ENCODE measurements at places on chromosomes 5 and 9.

DNA sequence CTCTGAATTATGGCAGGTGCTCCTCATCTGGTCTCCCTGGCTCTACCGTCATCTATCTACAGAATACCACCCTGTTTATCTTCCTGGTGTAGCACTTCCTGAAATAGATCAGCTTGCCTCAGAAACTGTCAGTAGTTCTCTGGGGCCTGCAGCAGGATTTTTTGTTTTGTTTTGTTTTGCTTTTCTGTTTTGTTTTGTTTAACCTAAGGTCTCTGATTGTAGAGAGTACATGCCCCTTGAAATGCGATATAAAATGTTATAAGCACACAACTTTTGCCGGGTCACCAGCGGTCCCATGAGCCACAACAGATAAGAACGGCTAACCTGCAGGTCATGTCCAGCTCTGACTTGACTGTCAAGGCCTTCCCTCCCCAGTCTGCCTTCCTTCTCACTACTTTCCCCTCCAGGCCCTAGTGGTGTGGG, 26.6 kb upstream of the CREBRF start:
- DNase-seq = no peak

- DNase-seq = peak; percentile 35
Measured at GRCh38 chr5:43573058-43573457, 16.2 kb upstream of the PAIP1 start.

GRCh38 chr5:174347183-174347582, 301.7 kb downstream of the NSG2 start:
- no peak for DNase-seq

DNA sequence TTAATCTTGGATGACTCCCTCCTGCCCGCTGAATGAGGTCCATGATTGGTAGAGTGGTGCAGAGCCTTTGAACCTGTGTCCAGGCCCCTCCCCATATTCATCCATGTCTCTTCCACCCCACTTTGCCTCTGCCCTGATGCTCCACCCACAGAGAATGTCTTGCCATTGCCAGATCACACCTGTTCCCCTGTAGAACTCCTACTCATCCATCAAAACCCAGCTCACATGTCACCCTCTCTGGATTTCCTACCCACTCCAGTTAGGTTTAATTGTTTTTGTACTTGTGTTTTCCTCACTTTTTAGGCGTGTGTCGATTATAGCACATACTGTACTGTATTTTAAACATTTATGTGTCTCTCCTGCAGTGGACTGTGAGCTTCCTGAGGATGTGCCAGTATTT, 107.0 kb upstream of the CTSL start:
- DNase-seq = no peak

GRCh38 chr5:96904054-96904931, 28.0 kb downstream of the ERAP2 start:
- DNase-seq = peak; percentile 39

GRCh38 chr5:118146824-118147223, 841.5 kb downstream of the DTWD2 start:
- DNase-seq = no peak

DNA sequence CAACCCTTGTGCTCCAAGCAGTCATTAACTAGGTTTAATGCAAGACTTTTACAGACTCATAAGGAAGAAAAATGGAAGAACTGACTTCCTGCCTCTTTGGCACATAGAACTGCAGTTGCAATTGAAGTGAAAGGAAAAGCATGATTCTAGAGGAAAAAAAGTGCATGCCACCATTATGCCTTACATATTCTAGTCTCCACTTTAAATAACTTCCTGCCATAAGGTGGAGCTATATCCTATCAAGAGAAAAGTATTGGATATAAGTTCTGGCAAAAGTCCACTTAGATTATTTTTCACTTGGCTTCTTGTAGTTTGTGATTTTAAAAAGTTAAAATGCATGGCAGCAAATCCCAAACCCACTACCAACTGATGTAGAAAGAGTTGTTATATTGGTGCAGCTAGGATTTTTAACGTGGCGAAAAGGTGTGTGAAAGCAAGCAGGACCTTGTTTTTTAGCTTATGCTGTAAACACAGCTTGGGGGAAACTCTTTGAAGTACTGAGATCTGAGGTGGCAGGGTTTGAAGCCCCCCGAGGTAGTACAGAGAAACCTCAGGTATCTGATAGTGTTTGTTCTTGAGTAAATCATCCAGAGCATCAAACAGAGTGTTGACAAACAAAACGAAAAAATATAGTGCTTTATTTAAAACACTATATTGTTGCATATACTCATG, 117.9 kb downstream of the ANXA1 start:
- peak; percentile 10 for DNase-seq

DNA sequence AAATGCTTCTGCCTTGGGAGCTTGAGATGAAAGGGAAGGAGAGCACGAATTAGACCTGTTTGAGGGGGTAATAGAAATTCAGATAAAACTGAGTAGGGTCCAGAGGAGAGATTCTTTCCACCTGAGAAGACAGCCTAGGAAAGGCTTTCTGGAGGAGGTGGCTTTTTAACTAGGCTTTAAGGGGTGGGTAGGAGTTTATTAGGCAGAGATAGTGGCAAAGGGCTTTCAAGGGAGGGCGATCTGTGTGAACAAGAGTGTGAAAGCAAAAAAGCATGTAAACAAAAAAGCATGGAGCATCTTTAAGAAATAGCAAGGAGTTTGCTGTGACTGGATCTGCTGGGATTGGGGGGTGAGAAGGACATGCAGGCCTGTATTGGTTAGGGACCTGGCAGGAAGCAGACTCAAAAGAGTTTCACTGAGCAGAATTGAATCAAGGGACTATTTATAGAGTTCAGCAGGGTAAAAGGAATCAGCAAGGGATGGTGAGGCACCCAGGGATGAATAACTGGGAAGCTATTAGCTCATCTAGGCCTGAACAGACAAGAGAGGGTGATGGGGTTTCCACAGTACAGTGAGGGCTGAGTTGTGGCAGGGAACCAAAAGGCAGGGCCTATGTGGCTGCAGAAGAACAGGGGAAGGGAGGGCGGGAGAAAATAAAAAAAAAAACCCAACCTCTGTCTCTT, 18.8 kb downstream of the SLC1A1 start:
- peak; percentile 66 for DNase-seq

GRCh38 chr9:6641561-6641960, 4.0 kb downstream of the GLDC start:
- no peak for DNase-seq

GRCh38 chr5:163458778-163459385, 1.0 kb downstream of the NUDCD2 start:
- DNase-seq = no peak

GRCh38 chr5:138719811-138720210, 33.4 kb upstream of the CTNNA1 start:
- no peak for DNase-seq

DNA sequence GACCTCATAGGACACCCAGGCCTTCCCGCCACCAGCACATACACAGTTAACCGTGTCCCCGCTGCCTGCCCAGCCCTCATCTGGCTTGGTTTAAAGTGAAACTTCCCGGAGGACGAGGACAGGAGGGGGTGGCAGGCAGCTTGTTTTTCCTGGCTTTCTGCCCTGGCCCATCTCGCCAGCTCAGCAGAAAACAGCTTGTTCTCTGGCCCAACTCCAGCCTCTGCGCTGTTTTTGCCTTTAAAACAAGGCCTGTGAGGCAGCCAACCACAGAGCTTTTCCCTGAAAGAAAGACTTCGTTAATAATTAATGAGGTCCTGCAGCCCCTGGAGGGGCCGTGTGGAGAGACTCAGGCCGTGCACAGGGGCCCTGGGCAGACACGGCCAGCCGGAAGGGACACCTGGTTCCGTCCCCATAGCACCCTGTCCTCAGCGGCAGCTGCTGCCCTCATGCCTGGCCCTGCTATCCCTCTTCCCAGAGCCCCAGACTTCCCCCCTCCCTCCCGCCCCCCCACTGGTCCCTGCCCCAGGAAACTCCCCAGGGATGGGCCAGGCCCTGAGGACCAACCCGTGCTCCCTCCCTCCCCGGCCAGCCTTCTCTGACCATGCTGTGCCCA, 108.7 kb downstream of the RXRA start:
- peak; percentile 93 for DNase-seq

DNA sequence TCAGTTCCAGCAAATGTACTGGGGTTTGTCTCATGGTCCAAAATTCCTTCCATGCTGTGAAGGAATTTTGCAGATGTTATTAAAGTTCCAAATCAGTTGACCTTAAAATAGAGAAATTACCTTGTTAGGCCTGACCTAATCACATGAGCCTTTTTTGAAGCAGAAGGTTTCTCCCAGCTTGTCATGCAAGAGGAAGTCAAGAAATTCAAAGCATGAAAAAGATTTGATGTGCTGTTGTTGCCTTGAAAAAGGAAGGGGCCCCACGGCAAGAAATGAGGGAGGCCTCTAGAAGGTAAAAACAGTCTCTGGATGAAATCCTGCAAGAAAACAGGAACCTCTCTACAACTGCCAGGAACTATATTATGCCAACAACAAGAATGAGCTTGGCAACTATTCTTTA, 24.2 kb upstream of the HAPLN1 start:
- no peak for DNase-seq

GRCh38 chr9:10614196-10614800, 1.5 kb upstream of the PTPRD start:
- DNase-seq = no peak

DNA sequence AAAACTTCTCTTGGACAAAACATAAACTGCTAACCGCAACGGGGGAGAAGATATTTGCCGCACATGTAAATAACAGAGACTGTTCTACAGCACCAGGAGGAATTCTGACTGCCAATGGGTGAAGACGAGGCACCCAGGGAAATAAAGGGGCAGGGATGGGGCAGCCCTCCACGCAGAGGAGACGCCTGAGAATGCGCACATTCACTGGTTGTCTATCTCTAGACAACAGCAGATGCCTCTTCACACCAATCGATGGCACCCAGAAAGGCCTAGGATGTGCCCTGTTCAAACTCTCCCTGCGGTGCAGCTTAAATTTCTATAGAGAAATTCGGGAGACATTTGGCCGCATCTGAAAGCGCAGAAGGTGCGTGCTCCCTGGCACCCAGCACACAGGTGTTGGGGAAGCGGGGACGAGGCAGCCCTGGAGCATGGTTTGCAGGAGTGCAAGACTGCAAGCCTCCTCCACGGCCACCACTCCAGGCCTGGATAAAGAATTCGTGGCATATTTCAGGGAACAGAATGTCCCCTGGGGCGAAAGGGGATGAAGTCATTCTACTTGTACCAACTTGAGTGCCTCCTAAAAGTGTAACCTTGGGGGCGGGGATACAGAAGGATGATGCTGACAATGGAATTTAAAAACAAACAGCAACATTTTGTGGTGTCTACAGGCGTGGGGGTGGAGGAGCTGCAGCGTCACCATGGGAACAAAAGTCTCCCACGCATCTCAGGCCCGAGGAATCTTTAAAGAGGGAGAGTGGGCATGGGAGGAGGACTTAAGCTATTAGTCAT, 6.3 kb upstream of the IRX2 start:
- peak; percentile 60 for DNase-seq

DNA sequence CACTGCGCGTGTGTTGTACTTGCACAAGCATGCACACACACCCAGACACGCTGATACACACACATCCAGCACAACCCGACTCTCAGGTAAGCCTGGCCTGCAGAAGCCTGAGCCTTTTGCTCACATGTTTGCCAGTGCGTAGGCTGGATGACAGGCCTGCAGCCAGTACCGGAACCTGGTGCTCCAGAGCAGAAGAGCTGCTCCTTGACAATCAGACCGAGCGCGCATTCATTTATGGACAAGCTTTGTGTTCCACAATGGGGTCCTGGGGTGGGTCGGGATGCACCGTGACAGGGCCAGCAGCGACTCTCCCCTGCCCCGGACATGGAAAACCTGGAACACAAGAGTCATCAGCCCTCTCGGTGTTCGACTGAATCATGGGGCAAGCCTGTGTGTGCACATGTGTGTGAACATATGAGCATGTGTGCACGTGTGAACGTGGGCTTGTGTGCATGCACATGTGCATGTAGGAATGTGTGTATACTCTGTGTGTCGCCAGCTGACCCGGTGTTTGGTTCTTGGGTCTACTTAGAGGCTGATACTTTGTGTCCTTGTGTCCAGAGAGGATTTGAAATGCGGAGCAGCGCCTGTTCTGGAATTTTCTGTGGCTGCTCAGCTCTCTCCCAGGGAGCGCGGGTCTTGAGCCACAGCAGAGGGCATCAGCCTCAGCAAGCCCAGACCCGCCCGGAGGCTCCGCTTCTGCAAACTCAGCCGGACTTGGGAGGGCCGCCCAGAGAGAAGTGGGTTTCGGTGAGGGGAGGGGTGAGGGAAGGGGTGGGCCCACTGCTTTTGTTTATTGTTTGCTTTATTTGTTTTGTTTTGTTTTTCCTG, 32.2 kb downstream of the IRX4 start:
- DNase-seq = no peak

- DNase-seq = no peak
Measured at GRCh38 chr5:125602184-125602583, 821.0 kb upstream of the GRAMD2B start.

DNA sequence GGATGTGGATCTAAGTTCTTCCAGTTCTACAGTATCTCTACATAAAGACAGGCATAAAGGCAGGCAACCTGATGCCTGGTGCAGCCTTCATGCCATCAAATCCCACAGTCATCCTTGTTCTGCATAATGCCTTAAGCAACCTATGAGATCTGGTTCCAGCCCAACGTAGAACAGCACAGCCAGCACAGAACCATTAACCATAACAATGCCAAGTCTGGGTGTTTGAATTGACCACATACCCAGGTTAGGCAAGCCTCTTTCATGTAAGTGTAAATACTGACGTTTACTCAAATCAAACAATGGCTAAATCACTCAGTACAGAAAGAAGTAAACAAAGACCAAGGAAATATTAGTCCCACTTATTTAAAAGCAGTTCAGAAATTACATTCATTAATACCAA, 195.0 kb downstream of the ADAMTSL1 start:
- no peak for DNase-seq

- no peak for DNase-seq
Measured at GRCh38 chr9:76405868-76406267, 11.6 kb upstream of the RFK start.

DNA sequence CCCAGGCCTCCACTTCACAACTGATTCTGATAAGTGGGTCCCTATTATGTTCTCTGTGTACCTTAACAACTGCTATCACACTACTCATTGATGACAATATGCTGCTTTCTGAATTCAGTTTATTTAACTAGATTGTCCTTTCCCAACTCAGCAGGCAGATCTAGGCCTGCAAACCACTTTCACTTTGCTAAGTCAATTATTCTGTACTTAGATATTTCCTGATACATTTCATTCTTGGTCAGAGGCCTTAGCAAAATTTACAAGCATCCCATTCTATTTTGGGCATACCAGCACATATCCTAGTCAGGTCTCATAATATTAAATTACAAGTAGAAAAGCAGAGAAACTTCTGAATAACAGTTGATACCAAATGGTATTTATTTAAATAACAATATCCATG, 235.7 kb upstream of the HAPLN1 start:
- no peak for DNase-seq
